ENCODE measurements at places on chromosomes 2 and 18. TPM values are rescaled to one million over a fixed set of nuclear protein-coding genes. Genes with fewer than 3 reads are reported as not detected.

Gene BOLL
- not detected for total RNA-seq

Gene ATP8B1
- total RNA-seq = 7.8 TPM

Gene EMILIN1
- total RNA-seq = 37.4 TPM

Gene TUBA4B
- total RNA-seq = not detected

Gene PRKAG3
- total RNA-seq = not detected

DNA sequence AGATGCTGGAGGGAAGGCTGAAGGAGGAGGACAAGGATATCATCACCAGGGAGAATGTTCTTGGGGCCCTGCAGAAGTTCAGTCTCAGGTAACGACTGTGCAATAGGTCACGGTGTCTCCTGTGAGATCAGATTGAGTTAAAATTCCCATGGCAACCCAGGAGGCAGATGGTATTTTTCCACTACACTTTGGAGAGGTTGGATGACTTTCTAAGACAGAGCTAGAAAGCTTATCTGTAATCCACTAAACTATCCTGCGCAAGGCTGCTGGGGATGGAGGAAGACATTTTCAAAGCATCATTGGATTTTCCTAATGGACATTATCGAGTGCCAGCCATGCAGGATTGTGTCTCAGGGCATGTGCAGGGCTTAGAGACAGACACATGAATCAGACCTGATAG is 74.6 kb downstream of the ARMC9 start:
- DNase-seq = no peak

DNA sequence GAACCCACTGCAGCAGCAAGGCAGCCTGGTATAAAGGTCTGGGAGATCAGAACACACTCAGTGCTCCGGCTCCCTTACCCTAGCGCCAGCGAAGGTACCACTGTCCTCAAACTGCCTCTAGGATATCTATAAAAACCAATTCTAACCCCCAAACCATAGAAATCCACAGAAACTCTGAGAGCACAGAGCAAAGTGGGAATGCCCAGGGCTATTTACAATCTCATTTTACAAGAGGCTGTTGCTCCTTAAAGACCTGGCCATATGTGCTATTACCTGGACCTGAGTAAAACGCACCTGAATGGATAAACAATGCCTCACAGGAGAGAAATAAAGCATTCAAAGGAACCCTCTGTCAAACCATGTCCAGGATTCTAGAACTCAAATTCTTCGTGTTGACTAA is 4.3 kb downstream of the STK39 start:
- DNase-seq = no peak

DNA sequence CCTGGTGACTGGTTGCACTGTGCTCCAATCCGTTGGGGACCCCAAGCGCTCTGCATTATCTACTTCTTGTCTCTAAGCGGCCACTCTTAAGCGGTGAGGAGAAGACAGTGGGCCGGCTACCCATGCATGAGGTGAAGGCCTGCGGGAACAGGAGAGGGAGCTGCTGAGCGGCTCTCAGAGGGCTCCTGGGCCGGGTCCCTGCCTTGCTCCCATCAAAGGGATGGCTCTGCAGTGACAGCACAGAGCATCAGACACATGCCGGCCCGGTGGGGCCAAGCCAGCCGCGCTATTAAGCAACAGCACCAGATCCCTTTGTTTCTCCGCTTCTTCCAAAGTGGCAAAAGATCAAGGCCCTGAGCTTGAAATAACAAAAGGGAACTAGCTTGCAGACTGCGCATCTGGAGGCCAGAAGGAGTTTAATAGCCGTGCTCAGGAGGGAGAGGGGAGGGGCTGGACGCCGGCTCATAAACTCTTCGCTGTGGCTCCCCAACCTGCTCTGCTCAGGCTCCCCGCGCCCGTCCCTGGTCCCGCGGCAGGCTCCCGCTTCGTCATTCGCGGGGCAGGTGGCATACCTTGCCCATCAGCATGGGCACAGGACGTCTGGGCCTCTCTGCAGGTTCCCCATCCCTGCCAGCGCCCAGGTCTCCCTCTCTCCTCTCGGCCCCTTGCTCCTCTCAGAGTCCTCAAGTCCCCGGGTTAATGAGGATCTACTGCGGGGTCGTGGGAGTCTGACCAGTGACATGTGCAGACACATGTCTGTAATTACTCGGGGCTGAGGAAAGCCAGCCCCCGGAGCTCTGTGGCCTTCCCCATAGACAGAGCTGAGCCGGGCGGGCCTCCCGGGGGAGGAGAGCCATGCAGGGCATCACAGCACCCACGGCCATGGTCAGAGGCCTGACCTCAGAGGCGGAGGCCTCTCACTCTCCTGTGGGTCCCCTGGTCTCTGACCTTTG is 96.7 kb downstream of the ASB1 start:
- no peak for DNase-seq

DNA sequence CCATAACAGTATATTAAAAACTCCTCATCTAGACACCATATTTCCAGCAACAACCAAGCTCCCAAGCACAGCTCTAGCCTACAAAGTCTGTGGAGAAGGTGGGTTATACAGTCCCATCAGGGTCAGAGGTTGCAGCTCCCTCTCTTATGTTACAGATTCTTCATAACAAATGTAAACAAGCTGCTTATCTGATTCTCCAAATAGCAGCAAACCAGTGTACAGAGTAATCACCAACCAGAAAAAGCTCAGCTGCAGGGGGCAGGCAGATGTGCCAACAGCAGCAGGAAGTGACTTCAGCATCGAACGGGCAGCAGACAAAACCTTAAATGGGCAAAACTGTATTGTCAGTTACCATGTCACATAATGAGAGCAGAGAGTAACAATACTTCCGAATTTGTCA is 52.9 kb upstream of the NABP1 start:
- no peak for DNase-seq

- no peak for DNase-seq
Measured at GRCh38 chr18:67590571-67591141, 74.1 kb upstream of the DSEL start.

DNA sequence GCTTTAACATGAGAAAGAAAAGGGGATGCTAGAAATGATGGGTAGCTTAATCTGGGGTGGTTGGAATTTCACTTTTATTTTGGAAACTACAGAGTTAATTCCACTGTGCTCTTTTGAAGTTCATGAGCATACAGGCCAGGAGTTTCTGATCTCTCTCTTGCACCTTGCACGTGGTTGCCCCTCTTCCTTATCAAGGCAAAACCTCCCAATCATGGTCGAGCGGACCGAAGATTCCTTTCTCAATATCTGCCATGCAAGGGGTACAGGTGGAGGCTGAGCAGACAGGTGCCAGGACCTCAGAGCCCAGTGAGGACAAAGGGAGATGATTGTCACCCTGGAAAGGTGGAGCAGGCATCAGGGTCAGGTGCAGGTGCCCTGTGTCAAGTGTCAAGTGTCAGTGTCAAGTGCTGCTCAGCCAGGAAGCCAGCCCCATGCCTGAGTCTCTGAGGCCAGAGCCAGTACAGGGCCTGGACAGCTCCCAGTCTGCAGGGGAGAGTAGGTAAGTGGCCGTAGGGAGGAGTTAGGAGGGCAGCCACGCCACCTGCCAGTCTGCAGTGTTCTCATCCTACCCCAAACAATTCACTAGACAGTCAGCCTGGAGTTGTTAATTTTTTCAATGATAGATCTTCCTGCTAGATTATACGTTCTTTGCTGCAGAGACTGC is 42.2 kb downstream of the LPIN1 start:
- no peak for DNase-seq

DNA sequence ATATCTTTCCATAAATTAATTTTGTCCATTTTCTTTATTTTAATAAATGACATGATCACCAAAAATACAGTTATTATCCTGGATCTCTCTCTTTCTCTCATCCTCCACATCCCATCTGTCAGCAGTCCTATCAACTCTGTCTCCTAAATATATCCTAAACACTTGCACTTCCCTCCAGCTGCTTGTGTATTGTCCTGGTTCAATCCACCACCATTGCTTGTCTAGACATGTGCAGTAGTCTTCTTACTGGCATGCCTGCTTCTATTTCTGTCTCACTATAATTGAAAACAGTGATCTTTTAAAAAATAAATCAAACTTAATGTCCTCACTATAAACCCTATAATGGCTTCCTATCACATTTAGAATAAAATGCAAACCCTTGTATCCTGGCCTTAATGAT is 2168.6 kb upstream of the PIK3C3 start:
- DNase-seq = no peak

- no peak for DNase-seq
Measured at GRCh38 chr2:219245899-219246230, 586 bp downstream of the STK16 start.

- no peak for DNase-seq
Measured at GRCh38 chr18:23526501-23527063, 23.3 kb downstream of the RMC1 start.

Measured in omental fat pad (tissue), 4 donors.